CD8-positive, alpha-beta T cell (primary cell): ENCODE measurements at places on chromosomes 5 and 9.

DNA sequence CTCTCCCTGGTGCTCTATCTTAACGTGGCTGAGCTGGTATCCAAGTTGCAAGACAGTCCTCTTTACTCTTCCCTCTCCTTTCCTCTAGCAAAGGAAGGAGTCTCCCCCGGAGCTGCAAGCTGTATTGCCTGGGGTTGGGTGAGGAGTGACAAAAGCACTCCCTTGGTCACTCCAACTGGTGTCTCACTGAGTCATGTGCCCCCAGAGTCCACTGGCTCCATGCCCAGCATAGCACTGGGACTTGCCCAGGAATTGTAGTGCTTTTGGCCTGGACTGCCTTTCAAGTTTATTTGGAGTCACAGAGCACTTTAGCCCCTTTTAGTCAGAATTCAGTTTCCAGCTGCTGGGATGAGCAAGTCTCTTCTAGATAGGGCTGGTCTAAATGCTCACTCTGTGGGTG lies 82.6 kb upstream of the FST start:
- no peak for DNase-seq

- no peak for DNase-seq
Observed at GRCh38 chr5:6710551-6711318, 2.5 kb upstream of the TENT4A start.

DNA sequence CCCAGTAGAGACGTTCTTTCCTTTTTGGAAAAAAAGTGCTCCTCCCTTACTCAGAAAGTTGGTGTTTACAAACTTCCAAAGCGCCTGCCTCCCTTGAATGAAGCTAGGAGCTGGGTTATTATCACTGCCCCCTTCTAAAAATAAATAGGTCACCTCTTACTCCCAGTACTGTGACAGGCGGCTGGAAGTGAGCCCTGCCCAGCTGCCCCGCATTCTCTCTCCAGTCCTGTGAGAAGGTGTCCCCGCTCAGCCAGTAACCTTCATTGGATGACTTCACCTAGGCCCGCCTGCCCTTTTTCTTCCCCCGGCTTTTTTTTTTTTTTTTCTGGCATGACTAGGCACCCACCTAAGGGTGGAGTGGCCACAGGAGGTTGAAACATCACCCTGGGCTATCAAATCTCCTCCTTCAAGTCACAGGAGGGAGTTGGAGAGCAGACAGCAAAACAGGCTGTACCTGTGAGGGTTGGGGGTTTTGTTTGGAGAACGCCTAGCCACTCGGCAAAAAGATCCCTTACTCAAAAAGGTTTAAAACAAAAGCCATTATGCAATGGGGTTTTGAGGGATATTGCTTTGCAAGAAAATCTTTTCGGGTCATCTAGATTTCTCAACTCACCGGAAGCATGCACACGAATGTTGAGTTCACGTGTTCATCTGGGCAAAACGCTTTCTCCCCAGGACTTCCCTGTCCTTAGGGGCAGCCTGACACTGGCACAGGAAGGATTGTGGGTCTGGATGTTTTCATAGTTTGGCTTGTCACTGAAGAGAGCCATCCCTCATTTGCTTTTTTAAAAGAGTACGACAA lies 43.3 kb upstream of the ZNF622 start:
- DNase-seq: no peak

DNA sequence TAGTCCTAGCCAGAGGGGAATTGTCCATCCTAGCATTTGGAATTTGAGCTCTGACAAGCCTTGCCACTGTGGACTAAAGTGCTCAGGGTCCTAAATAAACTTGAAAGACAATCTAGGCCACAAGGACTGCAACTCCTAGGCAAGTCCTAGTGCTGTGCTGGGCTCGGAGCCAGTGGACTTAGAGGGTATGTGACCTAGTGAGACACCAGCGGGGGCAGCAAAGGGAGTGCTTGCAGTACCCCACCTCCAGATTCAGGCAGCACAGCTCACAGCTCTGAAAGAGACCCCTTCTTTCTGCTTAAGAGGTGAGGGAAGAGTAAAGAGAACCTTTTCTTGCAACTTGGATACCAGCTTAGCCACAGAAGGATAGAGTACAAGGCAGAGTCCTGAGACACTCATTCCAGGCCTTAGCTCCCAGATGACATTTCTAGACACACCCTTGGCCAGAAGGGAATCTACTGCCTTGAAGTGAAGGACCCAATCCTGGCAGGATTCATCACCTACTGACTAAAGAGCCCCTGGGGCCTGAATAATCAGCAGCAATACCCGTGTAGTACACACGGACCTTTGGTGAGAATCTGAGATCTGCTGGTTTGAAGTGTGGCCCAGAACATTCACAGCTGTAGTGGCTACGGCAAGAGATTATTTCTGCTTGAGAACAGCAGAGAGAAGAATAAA lies 164.6 kb downstream of the CCDC171 start:
- no peak for DNase-seq

- DNase-seq: no peak
Observed at GRCh38 chr5:154193283-154193682, 2.8 kb downstream of the GALNT10 start.

DNA sequence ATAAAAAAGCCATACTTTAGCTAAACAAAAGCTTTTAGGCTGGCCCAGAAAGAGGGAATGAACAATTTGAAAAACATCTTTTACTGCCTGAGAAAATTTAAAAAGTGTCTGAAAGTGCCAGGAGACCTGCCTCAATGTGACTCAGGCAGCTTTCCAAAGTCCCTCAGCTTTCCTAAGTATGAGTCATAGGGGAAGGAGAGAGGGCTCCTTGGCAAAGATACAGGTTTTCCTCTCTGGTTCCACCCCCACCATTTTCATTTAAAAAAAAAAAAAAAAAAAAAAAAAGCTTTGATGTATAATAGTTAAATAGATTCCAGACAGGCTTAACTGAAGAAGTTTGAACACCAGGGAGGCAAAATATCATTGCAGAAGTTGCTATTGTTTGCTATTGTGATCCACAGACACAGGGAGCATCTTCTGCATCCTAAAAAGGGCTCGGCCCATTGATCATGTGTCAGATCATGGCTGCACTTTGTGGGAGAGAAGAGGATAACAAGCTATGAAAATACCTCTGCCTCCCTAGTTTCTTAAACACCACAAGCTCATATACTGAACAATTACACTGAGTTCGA lies 71.5 kb downstream of the MRPS27 start:
- no peak for DNase-seq

GRCh38 chr9:121156263-121156731 lies 45.4 kb downstream of the RAB14 start:
- DNase-seq: peak; percentile 38

DNA sequence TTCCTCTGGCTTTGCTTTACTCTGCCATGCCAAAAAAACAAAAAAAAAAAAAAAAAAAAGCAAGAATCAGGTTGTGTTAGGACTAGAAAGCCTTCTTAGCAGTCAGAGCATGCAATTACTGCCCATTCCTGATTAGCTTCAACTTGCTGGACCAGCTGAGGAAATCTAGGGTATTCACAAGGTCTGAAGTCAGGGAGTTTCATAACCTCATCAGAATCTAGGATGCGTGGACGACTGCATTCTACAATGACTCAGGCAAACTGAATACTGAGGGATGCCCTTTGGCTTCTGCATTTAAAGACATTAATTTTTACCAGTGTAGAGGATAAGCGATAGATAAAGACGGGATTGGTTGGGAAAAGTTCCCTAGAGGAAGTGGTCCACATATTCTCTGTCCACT lies 39.2 kb upstream of the SHOC1 start:
- no peak for DNase-seq
